Stimulated activated CD8-positive, alpha-beta memory T cell treated with anti-CD3 and anti-CD28 coated beads, Interleukin-7, amount 100 ng/mL, for 48 hours (primary cell): ENCODE measurements at places on chromosomes 3 and 15.
A peak's percentile ranks its signal among the peaks of the same experiment; 100 is the strongest.

- no peak for DNase-seq
Measured at GRCh38 chr3:77935418-77935817, 895.5 kb downstream of the ROBO2 start.

DNA sequence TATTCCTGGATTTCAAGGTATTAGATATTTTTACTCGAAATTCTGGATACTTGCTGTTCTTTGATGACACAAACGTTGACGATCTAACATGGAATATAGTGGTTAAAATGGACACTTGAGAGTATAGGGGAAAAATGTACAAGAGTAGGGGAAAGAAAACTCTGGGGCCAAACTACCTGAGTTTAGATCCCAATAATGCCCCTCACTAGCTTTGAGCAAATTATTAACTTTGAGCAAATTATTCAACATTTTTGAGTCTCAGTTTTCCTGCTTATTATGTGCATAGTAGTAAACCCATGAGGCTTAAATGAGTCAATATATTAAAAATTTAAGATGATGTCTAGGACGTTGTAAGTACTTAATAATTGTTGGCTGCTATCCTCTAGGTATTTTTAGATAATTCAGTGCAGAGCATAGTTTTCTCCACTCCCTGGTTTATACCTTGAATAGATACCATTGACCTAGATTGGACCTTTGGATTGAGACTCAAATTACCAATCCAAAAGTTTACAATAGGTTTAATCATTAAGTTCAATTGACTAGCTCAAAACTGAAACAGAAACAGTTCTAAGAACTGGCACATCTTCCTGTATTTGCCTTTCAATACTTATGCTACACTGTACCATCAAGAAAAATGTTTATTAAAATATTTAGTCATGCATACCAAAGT is 4.5 kb downstream of the ADGRG7 start:
- DNase-seq = no peak

GRCh38 chr3:152319831-152320617 is 51.3 kb downstream of the MBNL1 start:
- DNase-seq = no peak

DNA sequence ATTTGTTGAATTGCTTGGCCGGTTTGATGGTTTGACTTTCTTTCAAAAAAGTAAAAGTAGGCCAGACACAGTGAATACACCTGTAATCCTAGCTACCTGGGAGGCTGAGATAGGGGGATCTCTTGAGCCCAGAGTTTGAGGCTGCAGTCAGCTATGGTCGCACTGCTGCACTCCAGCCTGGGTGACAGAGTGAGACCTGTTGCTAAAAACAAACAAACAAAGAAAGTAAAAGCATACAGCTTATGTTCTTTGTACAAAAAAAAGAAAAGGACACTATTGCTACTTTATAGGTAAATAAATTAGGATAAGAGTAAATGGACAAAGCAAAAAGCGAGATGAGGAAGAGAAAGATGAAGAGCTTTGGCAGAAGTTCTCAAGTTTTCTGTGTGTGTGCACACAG is 13.9 kb upstream of the FEZF2 start:
- no peak for DNase-seq

DNA sequence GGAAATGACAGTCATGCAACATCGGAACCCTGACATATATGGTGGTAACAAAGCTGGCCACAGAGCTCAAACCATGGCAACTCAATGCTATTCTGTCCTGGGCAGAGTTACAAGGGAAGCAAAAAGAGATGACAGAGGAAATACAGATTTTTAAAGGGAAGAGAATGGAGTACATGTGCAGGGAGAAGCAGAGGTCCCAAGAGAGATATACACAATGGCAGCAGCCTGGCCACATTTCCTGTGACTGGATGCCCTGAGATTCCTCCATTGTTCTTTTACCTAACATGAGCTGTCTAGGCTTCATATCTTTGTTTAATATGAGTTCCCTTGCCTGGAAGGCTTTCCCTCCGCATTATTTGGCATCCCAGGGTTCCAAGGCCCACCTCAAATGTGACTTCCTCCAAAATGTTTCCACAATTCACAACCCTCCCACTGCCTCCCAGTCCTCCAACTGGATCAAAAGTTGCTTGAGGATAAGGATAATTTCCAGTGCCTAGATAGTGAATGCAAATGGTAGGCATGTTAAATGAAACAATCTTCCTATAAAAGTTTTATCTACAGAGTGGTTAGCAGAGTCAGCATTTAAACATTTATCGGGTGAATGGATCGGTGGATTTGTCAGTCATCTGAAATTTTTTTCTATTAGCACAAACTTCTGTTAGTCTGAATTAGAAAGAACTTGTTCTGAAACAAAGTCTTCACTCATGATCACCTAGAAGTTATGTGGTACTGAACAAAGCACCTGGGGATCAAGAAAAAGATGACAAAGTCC is 86.2 kb downstream of the DHX30 start:
- no peak for DNase-seq

GRCh38 chr3:117417411-117417810 is 707.8 kb downstream of the TUSC7 start:
- DNase-seq = no peak

DNA sequence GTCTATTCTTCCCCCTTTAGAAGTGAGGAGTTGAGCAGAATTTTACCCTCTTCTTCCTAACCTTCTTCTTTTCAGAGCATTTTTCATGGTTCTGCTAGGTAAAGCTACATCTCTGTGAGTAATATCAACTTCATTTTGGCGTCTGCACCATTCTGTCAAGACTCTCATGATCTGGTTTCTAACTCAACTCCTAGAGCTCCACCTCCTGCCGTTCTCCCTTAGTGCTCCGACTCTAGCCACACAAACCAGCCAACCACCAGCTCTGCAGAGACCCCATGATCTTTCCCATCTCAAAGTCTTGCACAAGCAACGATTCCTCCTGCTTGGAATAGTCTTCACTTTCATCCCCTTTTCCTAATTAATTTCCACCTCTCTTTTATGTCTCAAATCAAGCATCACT is 193.9 kb upstream of the TMC3 start:
- no peak for DNase-seq

DNA sequence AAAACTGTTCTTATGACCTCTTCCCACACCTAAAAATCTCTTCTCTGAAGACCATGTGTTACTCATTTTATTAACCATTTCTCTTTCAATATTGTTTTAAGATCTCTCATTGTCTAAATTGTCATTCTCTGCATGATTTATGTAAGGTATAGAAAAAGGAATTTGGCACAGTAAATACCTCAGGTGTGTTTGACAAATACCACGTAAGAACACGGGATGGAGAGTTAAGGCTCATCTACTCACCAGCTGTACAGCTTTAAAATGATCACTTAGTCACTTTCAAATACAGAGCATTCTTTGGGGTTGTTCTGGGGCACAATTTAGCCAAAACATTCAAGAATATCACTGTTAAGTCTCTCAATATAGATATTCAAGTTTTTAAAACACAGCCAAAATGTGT is 627.1 kb downstream of the MCTP2 start:
- DNase-seq = no peak

DNA sequence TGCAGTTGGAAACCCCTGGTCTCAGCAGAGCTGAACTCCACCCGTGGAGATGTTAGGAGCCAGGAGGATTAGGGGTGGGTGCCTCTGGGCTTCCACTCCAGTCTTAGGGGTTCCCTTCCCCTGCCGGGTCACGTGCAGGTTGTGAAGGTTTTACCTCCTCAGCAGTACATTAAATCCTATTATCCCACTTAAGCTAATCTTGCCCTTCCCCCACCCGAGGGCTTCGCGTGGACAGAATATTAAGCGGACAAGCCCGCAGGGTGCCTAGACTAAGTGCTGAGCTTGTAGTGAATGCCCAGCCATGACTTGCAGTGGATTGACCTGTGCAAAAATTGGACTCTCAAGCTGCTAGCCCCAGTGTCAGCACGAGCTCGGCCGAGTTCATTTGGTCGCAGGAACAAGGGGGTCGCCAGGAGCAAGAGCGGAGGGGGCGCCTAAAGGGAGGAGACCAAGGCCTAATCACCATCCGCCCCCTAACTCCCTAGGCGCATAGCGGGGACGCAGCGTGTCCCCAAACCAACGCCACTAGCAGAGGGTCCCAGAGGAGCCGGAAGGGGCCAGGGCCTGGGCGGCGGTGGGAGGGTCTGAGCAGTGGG is 498 bp upstream of the SEMA4B start:
- no peak for DNase-seq

GRCh38 chr3:58521336-58521670 is 15.7 kb downstream of the ACOX2 start:
- no peak for DNase-seq

DNA sequence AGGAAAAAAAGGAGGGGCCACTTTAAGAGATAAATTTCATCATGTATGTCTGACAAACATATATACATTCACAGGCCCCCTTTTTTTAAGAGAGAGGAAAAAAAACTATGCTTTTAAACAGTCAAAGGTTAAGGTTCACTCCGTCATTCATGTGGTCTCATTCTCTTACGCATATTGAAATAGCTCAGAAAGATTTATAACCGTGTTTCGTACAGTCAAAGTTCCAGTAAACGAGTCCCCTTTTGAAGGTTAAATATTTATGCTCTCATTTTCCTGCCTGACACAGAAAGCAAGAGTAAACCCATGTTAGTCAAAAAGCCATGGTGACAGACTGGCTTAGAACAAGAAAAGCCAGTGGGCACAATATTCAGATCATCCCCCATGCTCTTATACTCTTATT is 248.0 kb upstream of the ARRDC4 start:
- DNase-seq = no peak

- peak; percentile 37 for DNase-seq
Measured at GRCh38 chr3:125150525-125151441, 61.8 kb downstream of the SLC12A8 start.

GRCh38 chr3:31196881-31197364 is 302.5 kb upstream of the GADL1 start:
- no peak for DNase-seq

GRCh38 chr3:63967675-63968611 is 55.4 kb downstream of the PSMD6 start:
- DNase-seq = no peak

GRCh38 chr3:14379843-14380242 is 22.6 kb upstream of the SLC6A6 start:
- no peak for DNase-seq

DNA sequence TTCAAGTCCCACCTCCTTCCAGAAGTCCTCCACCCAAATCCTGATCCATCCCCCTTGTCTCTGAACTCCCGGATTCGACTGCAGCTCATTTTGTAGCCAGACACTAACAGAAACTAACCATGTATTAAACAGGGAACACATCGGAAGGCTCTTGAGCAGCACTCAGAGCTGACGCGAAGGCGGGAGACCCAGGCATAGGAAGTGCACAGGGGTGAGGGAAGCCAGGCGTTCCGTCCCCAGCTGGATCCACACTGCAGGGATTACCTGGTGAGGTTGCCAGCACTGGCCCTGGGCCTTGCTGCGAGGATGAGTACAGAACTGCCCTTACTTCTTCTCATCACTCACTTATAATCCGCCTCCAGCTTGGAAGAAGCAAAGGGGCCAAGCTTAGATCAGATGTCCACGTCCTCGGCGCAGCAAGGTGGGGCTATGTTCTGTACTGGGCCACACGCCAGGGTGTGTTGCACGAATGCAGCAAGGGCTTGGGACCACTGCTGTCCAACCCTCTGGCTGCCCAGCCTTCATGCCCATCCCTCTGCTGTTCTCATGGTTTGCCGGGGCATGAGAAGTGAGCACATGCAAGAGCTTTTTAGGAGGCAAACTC is 124.2 kb upstream of the SMAD3 start:
- no peak for DNase-seq

GRCh38 chr3:28853830-28854229 is 427.0 kb upstream of the RBMS3 start:
- DNase-seq = no peak

DNA sequence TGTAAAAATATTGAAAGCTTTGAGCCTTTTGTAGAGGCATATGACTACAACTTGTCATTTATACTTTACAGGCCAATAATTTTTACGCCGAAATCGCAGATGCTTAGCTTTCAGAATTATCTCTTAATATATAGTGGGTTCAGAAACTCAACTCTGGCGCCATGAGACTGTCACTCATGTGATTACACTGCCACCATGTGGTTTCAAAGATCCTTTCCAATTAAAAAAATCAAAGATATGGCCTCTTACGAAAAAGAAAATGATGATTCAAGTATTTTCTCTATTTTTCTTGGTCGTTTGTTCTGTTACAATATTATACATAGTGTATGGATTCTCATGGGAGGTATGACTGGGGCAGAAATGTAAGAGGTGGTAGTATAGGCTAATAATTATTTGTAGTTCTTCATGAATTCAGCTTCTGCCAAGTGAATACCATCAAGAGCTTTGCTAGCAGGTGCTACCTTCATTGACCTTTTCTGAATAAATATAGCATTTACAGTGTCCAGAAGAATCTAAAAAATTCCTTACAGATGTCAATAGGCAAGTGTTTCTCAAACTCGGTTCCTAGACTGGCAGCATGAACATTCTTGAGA is 751.7 kb upstream of the GOLIM4 start:
- no peak for DNase-seq

DNA sequence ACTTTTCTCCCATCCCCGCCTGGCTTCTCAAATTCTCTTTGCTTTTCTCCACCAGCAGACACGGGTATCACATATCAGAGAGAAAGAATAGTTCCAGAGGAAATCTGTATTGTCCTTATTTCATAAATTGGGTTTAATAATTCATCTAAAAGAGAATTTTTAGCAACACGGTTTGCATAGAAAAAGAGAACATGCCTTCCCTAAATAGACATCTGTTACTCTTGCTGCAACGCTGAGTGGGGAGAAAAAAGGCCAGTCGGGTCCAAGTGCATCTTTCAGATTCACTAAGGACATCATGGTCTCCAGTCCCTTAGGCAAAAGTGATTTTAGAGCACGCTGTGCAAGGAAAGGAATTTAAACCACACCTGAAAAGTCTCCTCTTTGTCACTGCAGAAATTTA is 201.3 kb downstream of the ABHD5 start:
- no peak for DNase-seq

DNA sequence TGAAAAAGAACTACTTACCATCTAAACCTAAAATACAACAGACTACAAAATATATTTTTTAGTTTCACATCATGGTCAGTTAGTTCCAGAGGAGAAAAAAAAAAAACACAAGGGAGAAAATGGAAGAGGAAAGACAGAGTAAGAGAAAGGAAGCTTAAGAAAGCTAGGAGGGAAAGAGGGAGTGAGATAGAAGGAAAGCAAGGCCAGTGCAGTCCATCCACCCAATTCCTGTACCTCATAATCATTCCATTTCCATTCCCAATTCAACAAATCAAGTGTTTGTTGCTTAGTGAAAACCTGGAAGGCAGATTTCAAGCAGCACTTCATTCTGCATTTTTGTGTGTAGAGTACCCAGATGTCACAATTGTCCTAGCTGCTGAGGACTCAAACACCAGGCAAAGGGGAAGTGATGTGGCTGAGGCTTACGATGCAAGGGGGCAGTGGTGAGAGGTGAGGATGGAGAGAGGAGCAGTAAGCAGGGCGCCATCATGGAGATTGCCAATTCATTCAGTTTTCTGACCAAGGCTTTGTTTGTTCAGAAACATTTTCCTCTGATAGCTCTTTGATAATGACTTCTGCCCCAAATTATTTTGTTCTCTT is 83.6 kb upstream of the GSK3B start:
- DNase-seq = no peak
